Retina (tissue), 1 donor: ENCODE measurements at places on chromosomes 2 and 18.

- DNase-seq: peak; percentile 43
Measured at GRCh38 chr2:135047300-135047699, at the start of gene MAP3K19. MAP3K19 (minus strand) TSS chr2:135047447; CDS start chr2:135024647, 22,800 bp downstream.

DNA sequence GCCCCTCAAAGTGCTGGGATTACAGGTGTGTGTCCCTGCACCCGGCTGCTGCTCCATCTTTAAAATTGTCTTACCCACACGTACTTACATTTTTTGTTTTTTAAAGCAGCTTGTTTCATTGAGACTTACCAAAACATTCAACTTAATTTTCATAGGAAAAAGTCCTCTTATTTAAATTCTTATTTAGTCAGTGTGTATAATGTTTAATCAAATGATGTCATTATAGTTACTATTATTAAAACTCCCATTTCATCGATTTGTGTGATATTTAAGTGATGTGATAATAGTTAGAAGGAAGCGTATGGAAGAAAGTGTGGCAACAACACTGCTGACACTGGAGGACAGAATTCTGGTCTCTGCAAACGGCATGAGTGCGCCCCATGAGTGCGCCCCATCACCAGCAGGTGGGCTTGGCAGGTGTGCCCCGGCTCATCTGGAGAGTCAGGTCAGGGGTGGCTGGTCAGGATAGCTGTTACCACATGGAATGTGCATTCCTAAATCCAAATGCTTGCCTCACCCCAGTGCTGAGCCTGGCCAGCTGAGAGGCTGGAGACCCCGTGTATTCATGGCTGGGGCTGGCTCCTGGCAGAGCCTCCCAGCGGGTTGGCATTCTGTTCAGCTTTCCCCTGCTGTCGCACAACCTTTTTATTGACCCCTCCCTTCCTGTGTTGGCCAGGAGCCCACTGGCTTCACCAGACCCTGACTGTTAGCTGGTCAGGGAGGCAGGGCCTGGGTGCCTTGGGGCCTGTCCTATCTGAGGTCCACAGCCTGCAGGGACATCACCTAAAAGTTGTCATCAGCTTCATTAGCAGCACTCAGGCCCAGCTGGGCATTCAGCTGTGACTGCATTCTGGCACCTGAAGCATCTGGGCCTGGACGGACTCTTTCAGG is 79.7 kb downstream of the AGAP1 start:
- DNase-seq: no peak

DNA sequence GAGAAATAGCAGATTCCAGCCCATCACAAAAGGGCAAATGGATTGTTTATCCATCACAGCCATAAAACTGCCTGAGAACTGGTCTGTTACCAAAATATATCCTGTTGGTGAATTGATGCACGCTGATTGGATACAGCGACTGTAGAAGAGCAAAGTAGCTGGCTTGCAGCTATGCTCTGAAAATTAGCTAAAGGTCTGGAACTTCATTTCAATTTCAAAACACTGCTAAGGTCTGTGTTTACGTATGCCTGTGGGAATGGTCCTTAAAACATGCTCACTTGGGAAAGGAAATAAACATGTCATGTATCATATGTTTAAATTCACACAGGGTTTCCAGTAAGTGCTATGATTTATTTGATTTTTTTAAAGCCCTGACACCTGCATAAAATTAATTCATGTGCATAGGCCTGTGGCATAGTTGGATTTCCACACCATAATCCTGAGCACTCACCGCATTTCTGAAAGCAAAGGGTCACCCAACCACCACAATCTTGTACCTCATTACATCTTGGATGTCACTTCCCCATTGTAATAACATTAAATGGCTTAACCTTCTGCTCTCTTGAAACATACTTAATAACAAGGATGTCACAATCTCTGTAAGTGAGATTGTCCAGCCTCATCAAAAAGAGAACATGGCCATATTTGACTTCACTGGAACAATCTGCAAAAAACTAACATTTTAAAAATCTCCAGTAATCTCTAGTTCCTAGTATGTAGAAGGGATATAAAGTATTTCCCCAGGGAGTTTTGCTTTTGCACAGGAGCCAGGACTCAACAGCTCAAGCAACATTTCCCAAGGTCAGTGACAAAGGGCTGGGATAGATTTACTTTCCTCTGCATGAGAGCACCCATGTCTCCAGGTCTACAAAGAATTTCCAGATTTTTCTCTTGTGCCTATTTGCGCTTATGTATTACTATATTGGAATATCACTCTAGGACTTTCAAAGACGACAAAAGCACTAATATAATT is 109.8 kb downstream of the FARSB start:
- no peak for DNase-seq

DNA sequence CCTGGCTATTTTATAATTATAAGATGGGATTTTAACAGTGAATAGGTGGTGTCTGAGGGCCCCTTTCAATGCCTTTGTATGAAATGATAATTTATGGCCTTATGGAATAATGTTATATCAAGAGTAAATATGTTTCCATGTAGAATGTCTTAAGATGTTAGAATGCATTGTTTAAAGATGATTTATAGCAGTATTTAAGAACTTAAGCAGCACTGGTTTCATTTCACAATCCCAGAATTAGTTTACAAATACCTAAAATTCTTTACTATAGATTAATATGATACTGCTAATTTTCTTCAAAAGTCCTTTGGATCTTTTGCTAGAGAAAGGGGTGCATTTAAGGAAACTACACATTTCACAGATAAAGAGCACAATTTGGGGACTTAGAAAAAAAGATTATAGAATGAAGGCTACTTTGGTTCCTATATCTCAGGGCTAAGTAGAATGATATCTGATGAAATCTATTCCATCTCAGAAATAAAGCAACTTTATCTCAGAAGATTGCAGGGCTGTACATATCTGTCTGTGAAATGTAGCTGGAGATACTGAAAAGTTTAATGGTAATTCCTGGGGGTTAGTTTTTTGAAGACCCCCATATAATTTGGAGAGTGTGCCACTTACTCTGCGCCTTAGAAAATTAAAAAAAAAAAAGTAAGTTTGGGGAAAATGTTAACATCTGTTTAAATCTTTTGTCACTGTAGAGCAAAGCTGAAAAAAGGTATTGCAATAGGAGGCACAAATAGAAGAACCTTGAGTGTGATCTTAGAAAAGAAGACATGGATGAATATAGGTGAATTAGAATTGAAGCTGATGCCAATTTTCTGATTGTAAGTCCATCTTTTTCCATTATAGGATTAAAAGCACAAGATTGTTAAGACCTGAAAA is 123.4 kb downstream of the GULP1 start:
- no peak for DNase-seq

- no peak for DNase-seq
Measured at GRCh38 chr18:76264198-76264875, 230.7 kb downstream of the ZNF516 start.

- DNase-seq: no peak
Measured at GRCh38 chr2:218722876-218723785, 12.5 kb downstream of the TTLL4 start.

- no peak for DNase-seq
Measured at GRCh38 chr2:185618625-185619024, 120.0 kb upstream of the FSIP2 start.

DNA sequence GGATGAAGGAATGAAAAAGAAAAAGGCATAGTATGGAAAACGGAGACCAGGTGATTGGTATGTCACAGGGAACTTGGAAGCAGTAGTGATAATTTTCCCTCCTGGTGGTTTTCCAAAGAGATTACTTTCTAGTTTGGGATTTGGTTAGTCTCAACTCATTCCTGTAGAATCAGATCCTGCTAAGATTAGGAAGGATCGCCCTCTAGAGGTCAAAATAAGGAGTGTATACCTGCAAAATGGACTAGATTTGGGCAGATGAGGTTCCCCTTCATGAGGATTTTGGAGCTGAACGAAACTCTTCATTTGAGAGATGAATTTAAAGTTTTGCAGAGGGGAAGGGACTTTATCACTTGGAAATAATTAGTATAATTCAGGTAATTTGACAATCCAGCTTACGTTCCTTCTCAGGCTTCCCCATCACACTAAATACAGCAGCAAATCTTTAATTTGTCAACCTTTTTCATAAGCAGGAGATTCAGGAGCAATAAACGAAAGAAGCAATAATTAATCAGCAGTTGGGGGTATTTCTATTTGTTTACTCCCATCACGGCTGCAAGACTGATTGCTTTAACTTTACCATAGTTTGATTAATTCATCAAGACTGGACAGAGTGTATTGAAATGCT is 65.2 kb downstream of the CCDC195 start:
- DNase-seq: peak; percentile 59

DNA sequence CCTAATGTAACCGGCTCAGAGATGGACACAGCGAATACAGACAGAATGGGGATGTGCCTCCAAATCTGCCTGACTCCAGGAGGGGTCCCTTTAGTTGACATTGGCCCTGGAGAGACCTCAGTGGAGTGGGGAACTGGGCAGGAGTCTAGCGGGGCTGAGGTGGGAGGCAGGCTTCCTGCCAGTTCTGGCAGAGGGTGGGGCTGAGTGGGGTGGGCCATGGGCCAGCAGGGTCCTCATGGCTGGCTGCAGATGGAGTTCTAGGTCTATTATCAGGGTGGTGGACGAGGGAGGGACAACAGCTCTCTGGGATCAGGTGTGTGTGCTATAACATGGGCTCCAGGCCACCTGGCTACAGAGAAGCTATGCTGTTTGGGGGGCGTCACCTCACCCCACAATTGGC is 21.1 kb downstream of the PROC start:
- no peak for DNase-seq

DNA sequence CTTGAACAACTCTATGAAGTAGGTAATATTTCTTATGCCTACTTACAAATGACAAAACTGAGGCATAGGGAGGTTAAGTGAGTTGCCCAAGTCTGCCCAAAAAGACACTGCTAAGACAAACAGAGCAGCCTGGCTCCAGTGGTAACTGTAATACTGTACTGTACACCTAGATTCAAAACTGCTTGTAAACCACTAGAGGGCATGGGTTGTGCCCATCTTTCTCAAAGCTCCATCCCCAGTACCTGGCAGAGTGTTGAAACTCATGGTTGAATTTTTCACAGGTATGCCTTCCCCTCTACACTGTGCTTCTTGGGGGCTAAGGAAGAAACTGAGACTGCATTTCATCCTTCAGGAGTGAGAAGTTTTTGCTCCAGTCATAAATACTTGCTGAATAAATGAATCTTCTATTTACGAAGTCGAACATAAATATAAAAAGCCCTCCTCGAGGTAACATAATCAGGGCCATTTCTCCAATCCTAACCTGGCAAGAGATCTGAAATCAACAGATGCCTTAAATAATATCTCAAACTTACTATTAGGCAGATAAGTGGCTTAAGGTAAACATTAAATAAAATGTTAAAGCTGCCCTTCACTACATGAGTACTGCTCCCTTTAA is 2.0 kb downstream of the PPP4R1 start:
- peak; percentile 52 for DNase-seq

GRCh38 chr18:10261344-10262276 is 192.8 kb upstream of the APCDD1 start:
- no peak for DNase-seq

GRCh38 chr2:104443145-104443544 is 410.8 kb upstream of the POU3F3 start:
- no peak for DNase-seq

DNA sequence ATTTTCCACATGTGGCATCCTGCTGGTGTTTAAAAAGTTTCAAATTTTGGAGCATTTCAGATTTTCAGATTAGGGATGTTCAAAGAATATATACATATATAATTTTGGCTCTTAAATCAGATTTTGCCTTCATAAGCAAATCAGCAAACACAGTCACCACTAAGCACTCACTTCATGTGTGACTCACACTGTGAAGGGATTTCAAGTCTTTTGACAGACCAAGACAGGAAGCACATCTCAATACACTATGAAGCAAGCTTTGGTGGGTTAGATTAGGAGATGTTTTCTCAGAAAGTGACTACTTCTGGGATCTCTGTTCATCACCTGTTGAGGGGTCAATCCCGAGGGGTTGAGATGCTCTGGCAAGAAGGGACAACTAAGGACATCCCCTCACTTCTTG is 227.8 kb upstream of the RBBP8 start:
- no peak for DNase-seq

DNA sequence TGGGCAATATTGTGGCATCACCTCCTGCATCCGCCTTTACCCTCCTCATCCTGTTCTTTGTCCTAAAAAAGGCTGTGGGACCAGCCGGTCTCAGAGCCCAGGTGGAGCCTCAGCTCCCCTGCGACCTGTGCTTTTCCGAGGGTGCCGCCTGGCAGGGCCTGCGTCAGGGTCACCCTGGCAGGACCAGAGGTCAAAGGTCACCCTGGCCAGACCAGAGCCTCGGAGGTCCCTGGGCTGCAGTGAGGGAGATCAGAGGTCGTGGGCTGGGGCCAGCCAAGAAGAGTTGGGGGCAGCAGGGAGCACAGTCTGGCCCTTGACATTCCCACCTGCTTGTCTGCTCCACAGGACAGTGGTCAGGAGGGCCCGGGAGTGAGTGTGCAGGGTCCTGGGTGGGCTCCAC is 31.5 kb downstream of the RBFA start:
- DNase-seq: no peak

DNA sequence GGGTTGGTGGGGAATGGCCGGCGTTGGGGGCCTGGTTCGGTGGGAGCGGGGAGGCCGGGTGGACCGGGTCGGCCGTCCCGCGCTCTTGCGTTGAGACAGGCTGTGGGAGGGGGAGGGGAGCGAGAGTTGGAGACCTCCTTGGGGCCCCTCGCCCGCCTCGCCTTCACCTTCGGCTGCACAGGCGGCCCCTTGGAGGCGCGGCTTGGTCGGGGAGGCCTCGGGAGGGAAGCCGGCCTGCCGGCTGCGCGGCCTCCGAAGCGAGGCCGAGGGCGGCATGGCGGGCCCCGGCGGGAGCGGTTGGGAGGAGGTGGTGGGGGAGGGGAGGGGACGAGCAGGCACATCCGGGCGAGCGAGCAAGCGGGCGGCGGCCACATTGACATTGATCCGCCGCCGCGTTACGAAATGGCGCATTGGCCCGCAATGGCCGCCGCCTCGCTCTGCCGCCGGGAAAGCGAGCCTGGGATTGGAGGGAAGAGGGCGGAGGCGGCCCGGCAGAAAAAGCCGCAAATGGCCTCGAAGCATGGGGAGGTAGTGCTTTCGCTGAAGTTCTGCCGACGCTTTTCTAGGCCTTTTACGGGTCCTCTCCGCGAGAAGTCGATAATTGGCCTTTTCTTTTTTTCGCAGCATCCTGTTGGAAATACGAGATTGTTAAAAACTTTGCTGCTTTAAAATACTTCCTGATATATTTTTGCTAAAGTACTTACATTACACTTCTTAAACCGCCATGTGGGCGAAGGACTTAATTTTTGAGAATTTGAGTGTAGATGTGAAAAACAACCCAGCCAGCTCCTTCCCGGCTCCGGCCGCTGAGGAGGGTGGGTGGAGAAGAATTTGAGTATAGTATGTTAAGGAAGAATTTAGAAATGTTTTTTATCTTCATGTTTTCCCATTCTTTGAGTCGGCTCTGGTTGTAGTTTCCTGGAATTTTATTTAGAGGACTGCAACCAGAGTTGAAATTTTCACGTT is 580 bp downstream of the HNRNPA3 start:
- DNase-seq: peak; percentile 93
